NT2/D1 (cell line): ENCODE measurements at places on chromosomes 5 and 9.

GRCh38 chr9:112112941-112113681 is 62.0 kb downstream of the SUSD1 start:
- no peak for DNase-seq

GRCh38 chr5:160271396-160271795 is 41.0 kb downstream of the CCNJL start:
- DNase-seq: no peak

- no peak for DNase-seq
Observed at GRCh38 chr5:67353500-67354450, 157.2 kb upstream of the CD180 start.

- no peak for DNase-seq
Observed at GRCh38 chr5:168202996-168203395, 88.4 kb upstream of the WWC1 start.

DNA sequence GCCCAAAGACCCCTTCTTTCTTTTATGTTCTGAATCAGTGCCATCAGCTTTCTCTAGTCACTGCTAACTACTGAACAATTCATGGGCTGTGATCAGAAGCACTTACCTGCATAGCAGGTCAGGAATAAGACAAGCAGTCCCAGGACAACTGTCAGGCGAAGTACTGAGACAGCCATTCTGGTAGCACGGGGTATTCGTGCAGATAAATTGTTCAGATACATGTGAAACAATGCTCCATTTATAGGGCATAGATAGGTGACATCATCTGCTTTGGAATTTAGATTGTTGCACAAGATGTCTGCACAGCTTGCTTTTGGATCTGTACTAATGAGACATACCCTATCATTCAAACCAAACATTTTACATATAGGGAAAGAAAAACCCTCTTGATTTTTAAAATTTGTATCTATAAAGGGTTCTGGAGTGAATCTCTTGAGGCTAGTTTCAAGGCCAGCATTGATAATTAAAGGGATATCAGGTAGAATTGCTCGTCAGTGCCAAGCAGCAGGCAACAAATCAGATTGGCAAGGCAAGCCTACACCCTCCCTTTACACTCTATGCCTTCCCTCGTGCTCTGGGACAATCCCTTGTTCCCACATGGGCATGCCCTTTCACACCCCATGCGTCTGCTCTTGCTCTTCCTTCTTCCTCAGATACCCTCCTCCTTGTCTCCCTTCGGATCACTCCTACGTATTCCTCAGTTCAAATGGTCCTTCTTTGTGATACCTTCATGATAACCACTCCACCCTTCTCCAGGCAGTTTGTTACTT is at the start of gene C5orf46:
Gene C5orf46, minus strand, starts transcription at position 213 of the 770 bp plus-strand sequence. Its CDS starts 37 bp downstream, at position 176.
- DNase-seq: no peak

- no peak for DNase-seq
Observed at GRCh38 chr9:5492965-5493678, 17.2 kb upstream of the PDCD1LG2 start.
